ENCODE measurements at places on chromosomes 16 and 17. TPM values are rescaled to one million over a fixed set of nuclear protein-coding genes. Genes with fewer than 3 reads are reported as not detected.

Gene CNTNAP1
- total RNA-seq: 20.9 TPM

Gene NUDT7
- total RNA-seq: 8.3 TPM

Gene CTRB2
- total RNA-seq: not detected

Gene CDH3
- 24.2 TPM for total RNA-seq

Gene CACNA1H
- total RNA-seq: 26.6 TPM

Gene FBF1
- total RNA-seq: 19.8 TPM

Gene DRC3
- 13.9 TPM for total RNA-seq

Gene AKAP1
- total RNA-seq: 24.7 TPM

All from camera-type eye (tissue), 1 donor.